ENCODE measurements at places on chromosomes 4 and X. TPM values are rescaled to one million over a fixed set of nuclear protein-coding genes. Genes with fewer than 3 reads are reported as not detected.

Gene NXF3
- polyA plus RNA-seq: not detected

Gene XAGE1A
- polyA plus RNA-seq: not detected

Gene IGSF1
- polyA plus RNA-seq: not detected

Gene PTTG2
- not detected for polyA plus RNA-seq

Gene GPR143
- polyA plus RNA-seq: 0.05 TPM

Gene DDIT4L
- 2.0 TPM for polyA plus RNA-seq

DNA sequence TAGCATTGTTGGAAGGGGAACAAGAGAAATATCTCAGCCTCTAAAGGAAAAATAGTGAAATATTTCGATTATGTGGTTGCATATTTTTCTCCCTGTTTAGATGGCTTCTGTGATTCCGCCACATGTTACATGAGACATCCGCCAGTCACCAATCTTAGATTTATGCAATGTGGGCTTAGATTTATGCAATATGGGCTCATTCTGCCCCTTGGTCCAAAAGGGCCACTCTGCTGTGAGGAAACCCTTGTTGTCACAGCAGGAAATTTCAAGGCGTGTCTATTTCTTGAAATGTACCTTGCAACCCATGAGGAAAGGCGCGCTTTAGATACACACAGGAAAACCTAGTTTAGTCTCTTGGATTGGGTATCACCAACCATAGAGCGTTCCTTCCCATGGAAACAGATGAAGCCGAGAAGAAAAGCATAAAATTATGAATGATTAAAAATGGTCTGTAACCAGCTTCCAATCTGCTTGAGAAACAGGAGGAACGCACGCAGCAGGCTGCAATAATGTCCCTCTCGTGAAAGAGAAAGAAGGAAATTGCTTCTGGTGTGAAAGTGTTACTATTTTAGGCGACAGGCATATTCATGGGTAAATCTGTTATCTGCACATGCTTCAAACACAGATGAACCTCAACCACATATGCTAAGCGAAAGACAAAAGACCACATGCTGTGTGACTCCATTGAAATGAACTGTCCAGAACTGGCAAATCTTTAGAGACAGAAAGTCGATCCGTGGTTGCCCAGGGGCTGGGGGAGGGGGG, 3.7 kb downstream of the RS1 start:
- DNase-seq: no peak

DNA sequence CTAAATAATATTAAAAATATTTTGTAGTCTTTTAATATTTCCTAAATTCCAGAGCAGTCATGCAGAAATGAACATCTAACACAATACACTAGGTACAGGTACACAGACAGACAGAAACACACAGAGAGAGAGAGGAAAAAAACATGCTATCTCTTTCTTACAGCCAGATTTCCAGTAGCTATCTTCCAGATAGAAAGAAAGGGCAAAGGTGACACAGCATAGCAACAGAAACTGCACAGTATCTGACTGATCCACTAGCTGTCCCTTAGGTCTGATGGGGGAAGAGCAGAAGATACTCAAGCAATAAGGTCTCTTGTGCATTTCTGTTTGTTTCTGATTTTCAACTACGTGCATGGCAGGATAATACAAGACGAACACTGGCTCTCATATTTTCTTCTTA, 7.8 kb downstream of the FBXW7 start:
- no peak for DNase-seq

DNA sequence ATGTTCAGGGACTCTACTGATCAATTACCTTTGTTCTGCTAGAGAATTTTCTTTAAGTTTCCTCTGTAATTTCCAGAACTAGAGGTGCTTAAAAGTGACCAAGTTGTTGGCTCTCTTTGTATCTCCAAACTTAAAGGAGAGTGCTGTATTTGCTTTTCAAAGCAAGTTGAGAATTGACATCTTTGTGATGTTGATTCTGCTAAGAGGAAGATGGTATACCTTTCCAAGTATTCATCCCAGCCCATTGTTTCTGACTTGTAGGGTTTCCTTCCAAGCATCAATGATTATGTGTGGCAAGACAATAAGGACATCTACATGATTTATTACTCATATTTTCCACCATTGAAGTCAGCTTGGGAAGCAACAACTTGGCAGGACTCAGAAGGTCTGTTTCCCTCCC, 190.6 kb downstream of the GC start:
- DNase-seq: no peak

DNA sequence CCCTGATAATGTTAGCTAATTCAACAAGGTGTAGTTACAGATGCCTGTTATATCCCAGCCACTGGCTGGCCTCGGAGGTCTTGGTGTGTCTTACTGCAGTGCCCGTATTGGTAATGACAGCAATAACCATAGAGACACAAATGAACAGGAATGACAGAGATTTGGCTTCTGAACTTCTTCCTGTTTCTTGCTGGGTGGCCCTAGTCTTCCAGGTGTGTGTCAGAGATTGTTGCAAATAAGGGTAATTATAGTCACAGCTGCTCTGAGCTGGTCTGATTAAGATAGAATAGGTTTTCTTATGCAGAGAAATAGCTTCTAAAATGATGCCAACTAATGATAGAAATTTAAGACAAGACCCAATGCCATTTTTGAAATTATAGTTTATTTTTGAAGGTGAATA, 64.1 kb upstream of the MAD2L1 start:
- no peak for DNase-seq

GRCh38 chrX:15448010-15448639, 45.0 kb downstream of the PIR start:
- DNase-seq: peak; percentile 20

DNA sequence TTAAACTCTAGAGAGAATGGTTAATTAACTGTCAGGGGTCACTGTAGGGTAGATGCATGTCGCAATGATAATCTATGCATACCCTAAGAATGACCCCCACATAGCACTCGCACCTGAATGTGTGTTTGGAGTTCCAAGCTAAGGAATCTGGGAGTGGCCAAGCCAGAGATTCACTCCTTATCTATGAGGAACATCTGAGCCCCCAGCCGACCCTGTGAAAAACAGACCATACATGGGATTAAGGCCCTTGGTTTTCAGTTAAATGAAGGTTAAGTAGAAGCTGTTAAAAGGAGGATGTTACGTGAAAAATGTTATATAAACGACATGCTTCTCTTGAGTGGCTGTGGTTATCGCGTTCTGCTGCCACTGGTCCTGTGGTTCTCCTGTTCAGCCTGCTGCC, 147.2 kb downstream of the RELL1 start:
- no peak for DNase-seq

- DNase-seq: no peak
Measured at GRCh38 chr4:38867478-38868058, at the start of gene FAM114A1. Gene FAM114A1 (plus strand): TSS chr4:38867806. CDS start chr4:38878079, 10,273 bp downstream.

GRCh38 chrX:48972220-48973164, 848 bp upstream of the KCND1 start:
- DNase-seq: no peak

DNA sequence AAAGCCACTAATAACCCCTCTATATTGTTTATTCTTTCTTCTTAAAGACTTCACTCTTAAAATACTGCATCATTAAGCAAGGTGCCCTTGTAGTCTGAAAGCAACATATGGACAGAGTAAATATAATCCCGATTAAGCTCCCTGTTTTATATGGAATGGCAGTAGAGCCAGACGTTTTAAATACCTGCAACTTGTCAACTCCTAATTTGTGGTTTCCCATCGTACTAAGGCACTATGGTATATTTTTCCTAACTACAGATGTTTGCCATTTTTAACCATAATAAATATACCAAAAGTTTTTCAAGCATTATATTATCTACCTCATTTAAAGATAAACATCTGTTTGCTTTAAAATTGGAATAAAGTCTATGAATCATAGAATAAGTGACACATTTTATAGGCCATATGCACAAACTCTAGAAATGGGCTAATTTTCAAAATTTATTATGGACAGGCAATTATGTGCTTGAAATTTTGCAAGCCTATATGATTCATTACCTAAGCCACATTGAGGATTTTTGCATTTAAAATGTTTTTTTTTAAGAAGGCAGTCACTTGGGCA, 194.6 kb downstream of the FRMPD4 start:
- DNase-seq: no peak
